Bronchial smooth muscle cell (primary cell): ENCODE measurements at places on chromosomes 11 and 22. TPM values are rescaled to one million over a fixed set of nuclear protein-coding genes. Genes with fewer than 3 reads are reported as not detected.

Gene MTMR2
- 11.3 and 20.5 TPM in 2 replicates for total RNA-seq

Gene IGSF22
- total RNA-seq, result not detected in 2 replicates

Gene PLAAT2
- total RNA-seq, result not detected in 2 replicates

Gene CASP5
- total RNA-seq, result under 0.01 TPM in 1 of 2 replicates, not detected in the other

Gene HBG2
- 0.32 TPM in 1 of 2 replicates, not detected in the other for total RNA-seq

Gene VWCE
- total RNA-seq, result 3.6 and 14.9 TPM in 2 replicates

Gene KRTAP5-8
- not detected in 2 replicates for total RNA-seq

Gene CBLIF
- not detected in 2 replicates for total RNA-seq

Gene MS4A15
- not detected in 2 replicates for total RNA-seq
